Stimulated activated CD4-positive, alpha-beta T cell treated with anti-CD3 and anti-CD28 coated beads, Interleukin-4, amount 100 ng/mL, for 24 hours (primary cell): ENCODE measurements at places on chromosomes 6 and 20.

DNA sequence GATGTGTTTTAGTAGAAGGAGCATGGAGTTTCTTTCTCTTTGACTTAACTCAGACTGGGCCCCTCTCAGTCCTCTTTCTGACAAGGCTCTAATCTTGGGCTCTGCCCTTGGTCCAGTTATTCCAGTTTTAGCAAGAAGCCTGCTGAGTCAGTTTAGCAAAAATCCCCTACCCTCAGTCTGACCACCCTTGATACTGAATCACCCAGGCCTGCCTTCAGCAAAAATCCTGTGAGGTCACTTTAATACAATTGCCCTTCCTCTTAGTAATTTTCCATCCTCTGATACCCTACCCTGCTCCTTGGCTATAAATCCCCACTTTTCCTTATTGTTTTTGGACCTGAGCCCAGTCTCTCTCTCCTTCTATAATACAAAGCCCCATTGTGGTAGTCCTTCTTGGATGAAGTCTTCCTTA is 326.7 kb upstream of the NOX3 start:
- no peak for DNase-seq

DNA sequence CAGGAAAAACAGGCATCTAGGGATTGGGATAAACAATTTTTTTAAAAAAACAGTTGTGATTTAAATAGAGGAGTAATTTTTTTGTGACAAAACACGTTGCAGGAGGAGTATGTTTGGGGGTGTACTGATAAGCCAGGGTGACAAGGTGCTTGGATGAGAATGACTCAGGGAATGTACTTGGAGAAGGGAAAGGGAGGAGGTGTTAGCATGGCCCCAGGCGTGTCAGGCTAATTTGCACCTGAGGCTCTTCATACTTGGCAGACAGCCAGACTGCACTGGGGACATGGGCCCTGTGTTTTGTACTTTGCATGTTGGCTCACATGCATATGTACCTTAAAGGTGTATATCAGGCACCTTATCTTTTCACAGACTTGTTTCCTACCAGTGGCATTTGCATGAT is 22.8 kb downstream of the PANK2 start:
- DNase-seq: no peak

DNA sequence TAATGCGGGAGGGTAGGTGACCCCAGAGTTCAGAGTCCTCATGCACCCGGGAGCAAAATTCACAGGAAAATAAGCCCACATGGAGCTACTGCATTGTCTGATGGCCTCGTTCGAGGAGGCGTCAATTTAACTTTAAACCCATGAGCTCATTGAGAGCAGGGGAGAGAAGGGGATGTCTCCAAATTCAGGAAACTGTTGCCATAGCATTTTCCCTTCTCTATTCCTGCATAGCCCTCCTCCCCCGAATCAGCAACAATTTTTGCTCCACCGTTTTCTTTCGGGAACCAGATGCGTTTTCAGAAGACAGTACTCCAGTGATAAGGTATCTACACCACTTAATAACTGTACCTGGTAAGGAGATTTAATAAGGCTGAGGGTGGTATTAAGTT is 324 bp upstream of the LAMP5 start:
- no peak for DNase-seq

GRCh38 chr20:50195524-50196120 is 5.0 kb downstream of the CEBPB start:
- DNase-seq: no peak

- DNase-seq: no peak
Measured at GRCh38 chr20:38838326-38838725, 32.8 kb downstream of the PPP1R16B start.

- no peak for DNase-seq
Measured at GRCh38 chr6:70309243-70309642, 6.4 kb upstream of the COL9A1 start.

DNA sequence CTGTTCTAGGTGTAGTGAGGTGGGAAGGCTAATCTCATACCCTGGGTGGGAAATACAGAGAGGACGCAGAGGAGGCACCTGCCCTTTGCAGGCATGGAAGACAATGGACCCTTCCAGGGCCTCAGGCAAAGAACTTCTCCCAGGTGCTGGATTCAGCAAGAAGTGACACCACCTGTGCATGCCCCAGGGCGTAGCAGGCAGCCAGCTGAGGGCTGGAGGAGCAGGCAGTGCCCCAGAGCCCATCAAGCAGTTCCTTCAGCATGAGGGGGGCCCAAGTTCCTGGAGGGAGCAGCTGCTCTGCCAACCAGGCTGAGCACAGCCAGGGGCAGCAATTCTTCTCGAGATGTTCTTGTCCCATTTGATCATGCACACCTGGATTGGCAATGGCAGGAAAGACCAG is 170.3 kb upstream of the PDE10A start:
- no peak for DNase-seq

DNA sequence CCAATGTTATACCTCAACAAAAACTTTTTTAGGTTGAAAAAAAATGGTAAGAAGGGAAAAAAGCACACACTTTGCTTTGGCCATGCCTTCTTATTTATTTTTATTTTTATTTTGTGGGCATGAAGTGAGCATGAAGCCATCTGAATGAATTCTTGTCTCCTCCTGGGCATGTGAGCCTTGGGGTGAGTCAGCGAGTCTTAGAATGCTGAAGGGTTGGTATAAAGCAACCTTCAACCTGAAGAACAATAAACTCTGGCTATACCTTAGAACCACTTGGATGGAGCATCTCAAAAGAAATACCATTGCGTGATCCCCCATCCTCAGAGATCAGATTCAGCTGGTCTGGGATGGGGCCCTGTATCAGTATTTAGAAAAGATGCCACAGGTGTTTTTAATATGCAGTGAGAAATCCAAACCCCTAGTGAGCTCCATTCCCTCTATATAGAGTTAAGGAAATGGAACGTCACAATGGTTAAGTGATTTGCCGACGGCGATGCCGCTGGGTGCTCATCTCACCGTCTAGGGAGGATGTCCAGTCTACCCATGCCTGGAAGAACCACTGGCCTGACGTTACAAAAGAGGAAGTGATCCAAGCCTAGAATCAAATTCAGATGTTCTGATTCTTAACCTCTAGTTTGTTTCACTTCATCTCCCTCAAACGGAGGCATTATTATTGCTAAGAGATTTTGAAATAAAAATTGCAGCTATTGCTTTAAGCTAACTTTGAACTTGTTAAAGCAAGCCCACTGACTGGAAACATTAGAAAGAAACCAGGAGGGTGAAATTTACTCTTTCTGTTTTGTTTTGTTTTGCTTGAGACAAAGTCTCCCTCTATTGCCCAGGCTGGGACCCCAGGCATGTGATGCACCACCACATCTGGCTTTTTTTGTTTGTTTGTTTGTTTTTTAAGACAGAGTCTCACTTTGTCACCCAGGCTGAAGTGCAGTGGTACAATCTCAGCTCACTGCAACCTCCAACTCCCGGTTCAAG is 67.1 kb downstream of the EDN1 start:
- no peak for DNase-seq
